ENCODE measurements at places on chromosomes 4 and X.

- DNase-seq = no peak
These were observed 30.1 kb downstream of the NOP14 start for GRCh38 chr4:2932951-2933565.

GRCh38 chr4:41384992-41385391 lies 128.3 kb downstream of the UCHL1 start:
- no peak for DNase-seq

DNA sequence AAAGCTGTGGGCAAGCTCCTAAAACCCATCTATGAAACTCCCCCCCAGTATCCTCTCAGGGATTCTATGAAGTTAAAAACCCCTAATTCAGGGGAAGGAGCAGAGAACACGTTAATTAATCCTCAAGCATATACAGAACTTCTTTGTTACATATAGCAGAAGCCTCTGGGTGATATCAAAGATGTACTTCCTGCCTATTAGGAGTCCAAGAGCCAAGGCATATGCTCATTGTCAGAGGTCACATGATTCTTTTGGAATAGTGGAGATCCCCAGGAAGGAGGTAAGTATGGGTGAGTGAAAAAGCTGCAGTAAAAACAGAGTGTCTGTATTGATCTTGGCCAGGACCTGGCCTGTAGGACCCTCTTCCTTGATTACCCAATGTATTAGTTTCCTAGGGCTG lies 2.9 kb upstream of the SPARCL1 start:
- no peak for DNase-seq

- DNase-seq = no peak
These were observed 76.9 kb upstream of the SCOC start for GRCh38 chr4:140296335-140297220.

DNA sequence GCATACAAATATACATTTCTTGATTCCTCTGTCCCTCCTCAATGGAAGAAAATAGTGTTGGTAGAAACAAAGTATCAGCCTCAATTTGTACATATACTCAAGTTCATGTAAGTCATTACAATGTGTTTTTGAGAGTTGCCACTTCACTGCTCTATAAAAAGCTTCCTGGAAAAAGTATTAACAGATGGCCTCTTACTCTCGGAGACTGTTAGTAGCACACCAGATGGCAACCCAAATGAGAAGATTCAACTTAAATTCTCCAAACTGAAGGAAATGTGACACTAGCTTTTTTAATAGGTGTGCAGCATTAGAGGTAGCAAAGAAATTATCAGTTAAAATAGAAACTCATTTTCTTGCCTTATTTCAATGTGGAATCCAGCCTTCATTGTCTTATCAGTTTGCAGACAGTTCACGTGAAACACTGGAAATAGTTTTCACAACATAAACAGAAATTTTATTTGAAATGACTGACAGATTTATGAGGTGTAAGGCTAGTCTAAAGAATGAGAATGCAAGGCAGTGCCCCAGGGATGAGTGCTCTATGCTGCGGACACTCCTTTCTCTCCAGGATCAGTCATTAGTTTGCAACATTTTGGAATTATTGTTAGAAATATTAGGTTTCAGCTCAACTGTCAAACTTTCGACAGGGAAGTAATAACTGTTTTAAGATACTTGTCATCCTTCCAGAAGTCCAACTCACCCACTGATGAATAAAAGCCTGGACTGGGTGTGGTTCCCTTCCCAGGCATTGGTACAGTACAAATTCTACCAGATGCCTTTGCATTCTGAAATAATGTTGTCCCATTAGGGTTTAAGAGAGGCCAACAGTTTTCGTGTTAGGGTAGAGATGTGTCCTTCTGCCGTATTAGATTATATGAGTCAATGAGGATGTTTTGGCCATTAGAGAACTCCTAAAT lies 50.9 kb downstream of the IDS start:
- DNase-seq = no peak

GRCh38 chr4:161817914-161818313 lies 345.9 kb downstream of the FSTL5 start:
- no peak for DNase-seq

- no peak for DNase-seq
These were observed 22.3 kb upstream of the CLOCK start for GRCh38 chr4:55568905-55569504.

DNA sequence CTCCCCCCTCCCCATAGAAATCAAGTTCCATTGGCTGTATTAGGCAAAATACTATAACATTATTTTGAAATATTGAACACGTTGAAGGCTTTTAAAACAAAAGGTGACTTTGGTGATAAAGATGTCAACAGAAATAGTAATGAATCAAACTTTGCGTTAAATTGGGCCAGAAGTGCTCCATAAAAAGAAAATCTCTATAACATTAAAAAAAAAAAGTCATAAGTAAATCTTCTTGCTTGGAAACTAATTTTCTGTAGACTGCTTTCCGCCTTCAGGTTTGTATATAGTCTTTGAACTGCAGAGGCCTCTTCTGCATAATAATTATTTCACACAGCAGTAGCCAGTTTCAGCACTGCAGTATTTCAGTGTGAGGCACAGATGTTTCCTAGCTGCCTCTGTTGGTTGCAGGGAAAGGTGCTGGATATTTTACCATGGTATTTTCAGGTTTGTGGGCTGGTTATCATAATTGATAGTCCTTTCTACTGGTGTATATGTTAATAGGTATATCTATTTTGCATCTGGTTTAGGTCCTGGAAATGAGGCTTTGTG lies 158.9 kb downstream of the KDM6A start:
- no peak for DNase-seq

DNA sequence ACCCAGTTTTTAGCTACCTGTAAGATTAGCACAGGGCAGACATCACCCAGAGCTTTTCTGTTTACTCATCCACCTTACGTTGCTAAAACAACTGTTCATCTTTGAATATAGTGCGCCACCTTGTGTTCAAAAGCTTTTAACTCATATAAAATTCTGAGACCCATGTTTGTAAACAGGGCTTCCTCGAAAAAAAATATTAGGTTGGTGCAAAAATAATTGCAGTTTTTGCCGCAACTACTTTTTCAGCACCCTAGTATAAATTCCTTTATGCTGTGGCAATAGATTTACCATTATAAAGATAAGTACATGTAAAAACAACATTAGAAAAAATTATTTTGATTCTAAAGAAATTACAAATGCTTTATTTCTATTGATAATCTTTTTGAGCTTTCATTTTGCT lies 147.9 kb downstream of the LRBA start:
- DNase-seq = peak; percentile 85
